ENCODE measurements at places on chromosomes 3 and 15.
A peak's percentile ranks its signal among the peaks of the same experiment; 100 is the strongest.

GRCh38 chr15:25052191-25052999 is 97.6 kb downstream of the SNRPN start:
- DNase-seq = no peak
- no peaks in the 10 kb centered on the region for H3K4me1 ChIP-seq
- H3K4me3 ChIP-seq = no peak overlapping the region
- no peaks in the 10 kb centered on the region for H3K27me3 ChIP-seq
- no peak overlapping the region for H3K27ac ChIP-seq

- H3K36me3 ChIP-seq = no peaks in the 10 kb centered on the region
- no peak overlapping the region for H3K4me3 ChIP-seq
- H3K27ac ChIP-seq = no peak overlapping the region
- H3K4me1 ChIP-seq = peaks cover 4% of the 10 kb centered on the region
- no peaks in the 10 kb centered on the region for H3K27me3 ChIP-seq
- no peak for DNase-seq
Measured at GRCh38 chr15:57323299-57323805, 53.0 kb upstream of the CGNL1 start.

- peaks cover 7% of the 10 kb centered on the region for H3K4me1 ChIP-seq
- no peak overlapping the region for H3K4me3 ChIP-seq
- H3K27me3 ChIP-seq = no peaks in the 10 kb centered on the region
- no peak overlapping the region for H3K27ac ChIP-seq
Measured at GRCh38 chr3:30546934-30547333, 59.5 kb upstream of the TGFBR2 start.

DNA sequence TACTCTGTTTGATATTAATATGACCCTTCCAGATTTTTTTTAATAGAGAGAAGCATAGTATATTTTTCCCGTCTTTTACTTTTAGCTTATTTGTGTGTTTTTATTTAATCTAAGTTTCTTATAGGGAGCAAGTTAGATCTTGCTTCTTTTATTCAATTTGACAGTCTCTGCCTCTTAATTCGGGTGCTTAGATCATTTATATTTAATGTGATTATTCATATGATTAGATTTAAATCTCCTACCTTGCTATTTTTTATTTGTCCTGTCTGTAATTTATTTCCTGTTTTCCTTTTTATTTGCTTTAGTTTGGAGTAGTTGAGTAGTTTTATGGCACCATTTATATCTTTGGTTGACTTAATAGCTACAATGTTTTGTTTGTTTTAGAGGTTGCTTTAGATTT is 66.1 kb downstream of the GJD2 start:
- no peak for DNase-seq
- peaks cover 10% of the 10 kb centered on the region for H3K4me1 ChIP-seq
- peaks cover 5% of the 10 kb centered on the region for H3K27me3 ChIP-seq
- no peak overlapping the region for H3K27ac ChIP-seq
- no peaks in the 10 kb centered on the region for H3K36me3 ChIP-seq

DNA sequence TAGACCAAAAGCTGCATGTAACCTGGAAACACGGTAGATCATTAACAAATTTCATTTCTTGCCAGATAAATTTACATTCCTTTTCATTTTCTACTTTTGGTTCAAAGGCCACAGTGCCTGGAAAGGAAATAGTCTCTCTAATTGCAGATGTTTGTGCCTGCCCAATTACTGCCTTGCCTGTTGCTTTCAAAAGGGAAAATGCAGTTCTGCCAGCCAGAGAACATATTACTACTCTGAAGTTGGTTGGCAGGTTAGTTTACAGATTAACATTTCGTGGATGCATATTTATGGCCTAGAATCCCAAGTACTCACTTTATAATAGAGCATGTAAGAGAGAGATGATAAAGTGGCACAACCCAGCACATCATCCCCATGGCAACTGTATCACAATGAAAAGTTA is 124.3 kb upstream of the LRRC3B start:
- no peak overlapping the region for H3K27ac ChIP-seq
- H3K36me3 ChIP-seq = no peaks in the 10 kb centered on the region
- H3K27me3 ChIP-seq = no peaks in the 10 kb centered on the region
- no peak for DNase-seq
- H3K4me3 ChIP-seq = no peak overlapping the region

DNA sequence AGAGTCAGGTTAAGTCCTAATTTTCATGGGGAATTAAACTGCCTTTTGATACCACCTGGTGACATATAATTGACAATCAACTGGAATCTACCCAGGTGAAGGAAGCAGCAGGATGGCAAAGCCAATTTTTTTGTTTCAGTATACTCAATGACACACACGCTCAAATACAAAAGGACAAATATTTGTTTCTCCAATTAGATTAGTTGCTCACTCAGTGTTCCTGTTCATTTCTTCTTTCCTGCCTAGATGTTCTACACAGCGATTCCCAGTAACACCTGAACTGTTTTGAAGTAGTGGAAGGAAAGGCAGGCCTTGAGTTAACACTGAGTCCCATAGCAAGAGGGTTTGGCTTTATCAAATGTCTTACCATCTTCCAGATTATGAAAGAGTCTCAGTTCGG is 157.5 kb downstream of the PDZRN3 start:
- H3K27me3 ChIP-seq = peaks cover 8% of the 10 kb centered on the region
- no peak for DNase-seq
- no peak overlapping the region for H3K4me3 ChIP-seq
- no peaks in the 10 kb centered on the region for H3K4me1 ChIP-seq
- H3K36me3 ChIP-seq = no peaks in the 10 kb centered on the region

- peaks cover 7% of the 10 kb centered on the region for H3K36me3 ChIP-seq
- H3K4me1 ChIP-seq = peaks cover 23% of the 10 kb centered on the region
- no peak for DNase-seq
- H3K27ac ChIP-seq = peak overlapping the region; percentile 53
- H3K4me3 ChIP-seq = peak overlapping the region; percentile 83
- peaks cover 93% of the 10 kb centered on the region for H3K27me3 ChIP-seq
Measured at GRCh38 chr15:37100966-37101215, 542 bp upstream of the MEIS2 start.

- DNase-seq = no peak
- no peak overlapping the region for H3K4me3 ChIP-seq
- no peaks in the 10 kb centered on the region for H3K27me3 ChIP-seq
- no peaks in the 10 kb centered on the region for H3K4me1 ChIP-seq
- H3K36me3 ChIP-seq = no peaks in the 10 kb centered on the region
- H3K27ac ChIP-seq = no peak overlapping the region
Measured at GRCh38 chr3:135755330-135756105, 210.0 kb upstream of the PPP2R3A start.

DNA sequence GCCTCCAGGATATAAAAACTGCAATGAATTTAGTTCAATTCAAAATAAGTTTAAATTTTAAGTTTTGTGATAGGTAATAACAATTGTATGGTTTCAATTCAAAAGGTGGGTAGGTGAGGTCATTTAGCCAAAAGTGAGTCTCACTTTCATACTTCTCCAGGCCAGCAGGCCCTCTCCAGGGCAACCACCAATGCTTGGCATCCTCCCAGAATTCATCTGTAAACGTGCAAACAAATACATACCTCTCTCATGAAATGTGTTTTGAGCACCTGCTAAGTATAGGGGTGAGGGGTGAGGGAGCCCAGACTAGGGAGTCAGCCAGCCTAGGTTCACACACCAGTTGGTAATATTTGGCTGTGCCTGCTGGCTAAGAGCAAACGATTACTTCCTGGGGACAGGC is 22.0 kb upstream of the RBSN start:
- no peak overlapping the region for H3K27ac ChIP-seq
- no peak for DNase-seq
- no peaks in the 10 kb centered on the region for H3K36me3 ChIP-seq
- H3K4me1 ChIP-seq = peaks cover 10% of the 10 kb centered on the region
- peaks cover 1% of the 10 kb centered on the region for H3K27me3 ChIP-seq

DNA sequence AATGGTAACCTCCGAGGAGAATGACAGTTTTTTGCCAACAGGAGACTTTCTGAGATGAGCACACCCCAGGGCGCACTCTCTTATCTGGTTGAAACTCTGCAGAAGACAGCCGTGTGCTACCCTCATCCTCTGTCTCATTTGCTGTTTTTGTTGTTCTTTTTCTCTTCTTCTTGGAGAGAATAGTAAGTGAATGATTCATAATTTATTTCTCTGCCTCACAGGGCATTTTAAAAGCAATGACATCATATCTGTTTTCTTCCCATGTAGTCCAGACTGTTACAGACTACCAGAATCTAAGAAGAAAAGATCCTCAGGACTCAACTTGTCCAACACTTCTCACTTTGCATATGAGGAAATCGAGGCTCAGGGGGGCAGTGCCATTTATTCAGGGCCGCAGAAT is 771.1 kb upstream of the GRM7 start:
- no peaks in the 10 kb centered on the region for H3K36me3 ChIP-seq
- no peak overlapping the region for H3K4me3 ChIP-seq
- H3K27me3 ChIP-seq = no peaks in the 10 kb centered on the region
- DNase-seq = no peak

GRCh38 chr15:67010898-67011616 is 54.3 kb upstream of the SMAD3 start:
- H3K4me3 ChIP-seq = no peak overlapping the region
- no peak overlapping the region for H3K27ac ChIP-seq
- DNase-seq = no peak
- H3K36me3 ChIP-seq = no peaks in the 10 kb centered on the region
- peaks cover 5% of the 10 kb centered on the region for H3K4me1 ChIP-seq

DNA sequence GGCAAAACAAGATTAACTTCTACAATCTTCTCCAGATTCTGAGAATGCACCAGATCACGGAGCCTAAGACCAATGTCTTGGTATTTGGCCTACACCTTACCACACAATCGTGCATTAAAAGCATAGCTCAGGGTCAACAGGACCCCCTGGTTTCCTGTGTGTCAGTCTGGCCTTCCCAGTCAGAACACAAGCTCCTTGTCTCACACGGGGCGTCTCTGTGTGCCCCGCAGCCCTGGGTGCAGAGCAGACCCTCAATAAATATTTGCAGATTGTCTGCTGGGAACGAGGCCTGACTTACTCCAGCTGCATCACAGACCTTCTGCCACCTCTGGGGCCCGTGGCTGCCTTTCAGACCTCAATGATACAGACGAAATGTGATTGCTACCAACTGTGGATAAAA is 82.5 kb upstream of the CTNNB1 start:
- H3K27ac ChIP-seq = peak overlapping the region; percentile 83
- H3K4me3 ChIP-seq = no peak overlapping the region
- no peak for DNase-seq
- no peaks in the 10 kb centered on the region for H3K36me3 ChIP-seq
- H3K4me1 ChIP-seq = peaks cover 21% of the 10 kb centered on the region

GRCh38 chr3:52259035-52259434 is 13.5 kb downstream of the PPM1M start:
- no peak for DNase-seq
- H3K36me3 ChIP-seq = peaks cover 95% of the 10 kb centered on the region
- H3K4me1 ChIP-seq = peaks cover 79% of the 10 kb centered on the region
- peak overlapping the region; percentile 61 for H3K27ac ChIP-seq

DNA sequence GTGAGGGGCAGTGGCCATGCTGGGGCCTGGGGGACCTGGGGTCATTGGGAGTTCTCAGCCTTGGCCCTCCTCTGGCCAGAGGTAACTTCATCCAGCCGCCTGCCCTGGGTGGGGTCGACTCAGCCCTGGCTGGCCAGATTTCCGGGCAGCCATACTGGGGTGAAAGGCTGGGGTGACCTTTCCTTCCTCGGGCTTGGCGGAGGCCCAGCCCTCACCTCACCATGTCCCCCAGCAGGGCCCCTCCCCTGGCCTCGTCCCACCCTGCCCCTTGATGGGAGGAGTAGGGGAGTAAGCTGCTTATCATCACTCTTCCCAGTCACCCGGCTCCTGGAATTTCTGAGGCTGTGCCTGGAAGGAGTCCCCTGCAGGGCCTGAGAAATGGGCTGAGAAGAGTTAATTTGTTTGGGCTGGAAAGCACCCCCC is 5.4 kb downstream of the SEMA3F start:
- no peaks in the 10 kb centered on the region for H3K36me3 ChIP-seq
- peaks cover 2% of the 10 kb centered on the region for H3K4me1 ChIP-seq
- peaks cover 22% of the 10 kb centered on the region for H3K27me3 ChIP-seq
- no peak overlapping the region for H3K4me3 ChIP-seq
- DNase-seq = no peak
- H3K27ac ChIP-seq = no peak overlapping the region

DNA sequence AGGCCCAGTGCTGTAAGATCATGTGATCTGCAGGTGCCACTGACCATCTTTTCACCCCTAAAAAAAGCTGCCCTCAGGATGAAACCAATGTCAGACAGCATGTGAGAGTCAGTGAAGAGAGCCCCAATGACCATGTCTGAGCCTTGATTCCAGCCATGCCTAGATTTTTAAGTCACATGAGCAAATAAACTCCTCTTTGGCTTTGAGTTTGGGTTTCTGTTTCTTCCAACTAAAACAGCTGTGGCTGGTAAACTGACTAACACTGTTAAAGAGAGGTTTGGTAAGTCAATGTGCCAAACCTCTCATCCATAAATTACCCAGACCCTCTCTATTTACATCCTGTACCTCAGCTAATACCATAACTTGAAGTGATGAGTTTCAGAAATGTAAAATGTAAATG is 8.3 kb downstream of the MYO5A start:
- H3K27ac ChIP-seq = no peak overlapping the region
- no peaks in the 10 kb centered on the region for H3K36me3 ChIP-seq
- H3K27me3 ChIP-seq = no peaks in the 10 kb centered on the region
- peaks cover 7% of the 10 kb centered on the region for H3K4me1 ChIP-seq
- DNase-seq = no peak

GRCh38 chr3:41035456-41036022 is 163.8 kb upstream of the CTNNB1 start:
- no peak overlapping the region for H3K27ac ChIP-seq
- H3K36me3 ChIP-seq = no peaks in the 10 kb centered on the region
- peaks cover 4% of the 10 kb centered on the region for H3K4me1 ChIP-seq

DNA sequence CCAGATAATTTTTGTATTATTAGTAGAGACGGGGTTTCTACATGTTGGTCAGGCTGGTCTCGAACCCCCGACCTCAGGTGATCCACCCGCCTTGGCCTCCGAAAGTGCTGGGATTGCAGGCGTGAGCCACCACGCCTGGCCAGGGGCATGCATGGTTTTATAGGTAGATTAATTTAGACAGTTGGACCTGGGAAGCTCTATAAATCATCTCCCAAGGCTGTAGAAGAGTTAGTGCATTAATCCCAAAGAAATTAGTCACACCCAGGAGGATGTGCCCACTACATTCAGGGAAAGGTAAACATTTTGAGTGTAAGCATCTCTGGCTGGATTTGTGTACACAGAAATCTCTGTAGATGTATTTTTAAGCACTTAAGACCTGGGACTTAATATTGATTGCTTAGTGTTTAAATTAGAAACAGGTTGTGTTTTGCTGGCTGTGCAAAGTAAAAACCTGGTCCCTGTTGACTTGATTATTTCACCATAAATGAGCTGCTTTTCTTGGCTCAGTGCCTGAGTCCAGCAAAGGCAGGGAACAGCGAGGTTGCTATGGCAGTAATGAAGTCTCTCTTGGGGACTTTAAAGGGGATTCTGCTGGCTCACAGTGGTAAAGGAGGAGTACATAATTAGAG is 19.2 kb downstream of the EXOSC7 start:
- no peaks in the 10 kb centered on the region for H3K27me3 ChIP-seq
- H3K4me1 ChIP-seq = peaks cover 24% of the 10 kb centered on the region
- H3K36me3 ChIP-seq = peaks cover 80% of the 10 kb centered on the region
- DNase-seq = no peak

DNA sequence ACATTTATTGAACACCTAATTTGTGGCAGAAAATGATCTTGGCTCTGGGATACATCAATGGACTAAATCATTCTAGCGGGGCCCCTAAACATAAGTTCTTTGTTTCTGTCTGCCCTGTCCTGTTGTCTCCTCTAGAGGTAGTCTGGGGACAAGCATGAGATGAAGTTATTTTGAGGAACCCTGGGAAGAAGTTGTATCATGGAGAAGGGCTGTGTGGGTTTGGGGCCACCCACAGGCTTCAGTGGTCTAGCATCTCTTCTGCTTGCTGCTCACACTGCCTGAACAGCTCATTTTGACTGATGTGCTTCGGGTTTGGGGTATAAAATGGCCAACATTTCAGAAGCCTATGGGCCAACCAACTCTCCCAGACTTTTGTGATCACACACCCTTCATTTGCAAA is 50.3 kb upstream of the OSBPL11 start:
- H3K27me3 ChIP-seq = peaks cover 3% of the 10 kb centered on the region
- H3K27ac ChIP-seq = no peak overlapping the region
- no peaks in the 10 kb centered on the region for H3K4me1 ChIP-seq

Data from activated T-helper 2 cell treated with anti-CD3 and anti-CD28 coated beads, Interferon-gamma antibody, Interleukin-2, Interleukin-4, amounts not matched to agents 10 μg/mL and 5 μg/mL and 100 μg/mL, durations not matched to agents 14 hours and 24 hours and 36 hours (primary cell).